ENCODE measurements at places on chromosomes 11 and 22. TPM values are rescaled to one million over a fixed set of nuclear protein-coding genes. Genes with fewer than 3 reads are reported as not detected.

The LRRC74B gene
- not detected for total RNA-seq

The MS4A4A gene
- 0.99 TPM for total RNA-seq

The PKDREJ gene
- total RNA-seq: not detected

DNA sequence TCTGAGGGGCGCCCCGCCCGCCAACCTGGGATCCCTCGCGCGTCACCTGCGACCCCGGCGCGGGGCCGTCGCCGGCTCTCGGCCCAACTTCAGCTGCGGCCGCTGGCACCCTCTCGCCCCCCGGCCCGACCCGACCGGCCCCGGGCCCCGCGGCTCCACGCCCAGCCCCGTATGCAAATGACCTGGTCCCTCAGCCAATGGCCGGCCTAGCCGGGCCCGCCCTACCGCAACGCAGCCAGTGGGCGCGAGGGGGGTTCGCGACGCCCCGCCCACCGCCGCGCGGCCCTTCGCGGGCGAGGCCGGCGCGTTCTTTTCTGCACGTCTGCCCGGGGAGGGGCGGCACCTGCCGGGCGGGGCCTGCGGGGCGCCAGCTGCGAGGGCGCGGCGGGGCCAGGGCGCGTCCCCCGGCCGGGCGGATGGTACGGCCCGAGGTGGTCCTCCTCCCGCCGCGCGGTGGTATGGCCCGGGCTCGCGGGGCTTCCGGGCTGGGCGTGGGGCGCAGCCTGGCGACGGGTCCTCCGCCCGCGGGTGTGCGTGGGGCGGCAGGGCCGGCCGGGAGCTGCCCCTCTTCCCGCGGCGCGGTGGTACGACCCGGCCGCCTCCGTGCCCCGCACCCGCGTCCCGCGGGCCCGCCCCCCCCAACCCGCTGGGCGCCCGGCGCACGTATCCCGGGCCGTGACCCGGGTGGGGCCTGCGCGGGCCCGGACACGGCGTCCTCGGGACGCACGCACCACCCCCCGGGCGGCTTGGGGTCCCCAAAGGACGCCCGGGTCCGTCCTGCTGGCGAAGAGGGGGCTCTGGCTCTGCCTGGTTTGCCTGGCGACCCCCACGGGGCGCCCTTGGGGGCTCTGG, 7.7 kb upstream of the PHRF1 start:
- peak overlapping the region; percentile 58 for H3K4me3 ChIP-seq
- DNase-seq: peak; percentile 95
- H3K27ac ChIP-seq: peak overlapping the region; percentile 48
- H3K27me3 ChIP-seq: no peaks in the 10 kb centered on the region
- peaks cover 15% of the 10 kb centered on the region for H3K4me1 ChIP-seq

DNA sequence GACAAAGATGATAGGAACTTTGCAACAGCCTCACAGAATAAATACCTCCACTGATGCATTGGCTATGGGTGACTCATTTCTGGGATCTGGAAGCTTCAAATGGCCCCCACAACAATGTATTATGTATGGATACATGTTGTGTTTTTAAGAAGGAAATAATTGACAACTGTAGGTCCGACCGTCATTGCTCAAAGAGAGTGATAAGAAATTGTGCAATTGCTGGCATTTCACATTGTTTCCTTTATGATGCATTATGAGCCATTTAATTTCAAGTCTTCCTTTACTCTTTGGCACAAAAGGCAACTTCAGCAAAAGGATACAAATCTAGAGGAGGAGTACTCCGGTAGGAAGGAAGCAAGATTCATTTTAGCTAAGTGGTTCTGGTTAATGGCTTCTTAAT, 2.0 kb downstream of the ANO3 start:
- no peaks in the 10 kb centered on the region for H3K36me3 ChIP-seq
- H3K4me3 ChIP-seq: no peak overlapping the region
- H3K4me1 ChIP-seq: no peaks in the 10 kb centered on the region
- no peak for DNase-seq
- no peaks in the 10 kb centered on the region for H3K27me3 ChIP-seq
- no peak overlapping the region for H3K27ac ChIP-seq

DNA sequence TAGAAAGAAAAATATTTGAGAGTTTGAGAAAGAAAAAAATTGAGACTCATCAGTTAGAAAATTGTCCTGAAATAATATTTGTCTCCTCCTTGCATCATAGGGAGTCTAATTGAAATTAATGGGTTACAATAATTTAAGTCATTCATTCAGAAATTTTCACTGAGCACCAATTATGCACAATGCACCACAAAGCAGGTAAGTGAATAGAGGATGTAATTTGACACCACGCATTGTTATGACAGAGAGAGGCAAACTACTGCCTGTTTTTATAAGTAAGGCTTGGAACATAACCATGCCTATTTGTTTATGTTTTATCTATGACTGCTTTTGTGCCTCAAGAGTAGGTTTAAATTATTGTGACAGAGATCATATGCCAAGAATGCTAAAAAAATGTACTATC, 537.9 kb upstream of the FAT3 start:
- H3K36me3 ChIP-seq: no peaks in the 10 kb centered on the region
- no peak for DNase-seq
- H3K27ac ChIP-seq: no peak overlapping the region
- no peak overlapping the region for H3K4me3 ChIP-seq

- H3K36me3 ChIP-seq: no peaks in the 10 kb centered on the region
- no peaks in the 10 kb centered on the region for H3K4me1 ChIP-seq
- DNase-seq: no peak
- H3K4me3 ChIP-seq: no peak overlapping the region
- no peak overlapping the region for H3K27ac ChIP-seq
Measured at GRCh38 chr11:36711104-36711825, 113.2 kb upstream of the RAG2 start.

GRCh38 chr22:36294293-36294620, 41.3 kb downstream of the APOL1 start:
- H3K4me3 ChIP-seq: no peak overlapping the region
- DNase-seq: no peak
- peaks cover 46% of the 10 kb centered on the region for H3K4me1 ChIP-seq

GRCh38 chr22:48495751-48496080, 1332.0 kb downstream of the BRD1 start:
- H3K27me3 ChIP-seq: no peaks in the 10 kb centered on the region
- DNase-seq: no peak
- no peak overlapping the region for H3K4me3 ChIP-seq
- no peak overlapping the region for H3K27ac ChIP-seq
